RWPE1 (cell line): ENCODE measurements at places on chromosomes 7 and 10.

- no peak for DNase-seq
Measured at GRCh38 chr10:24694086-24694485, 29.6 kb downstream of the ARHGAP21 start.

DNA sequence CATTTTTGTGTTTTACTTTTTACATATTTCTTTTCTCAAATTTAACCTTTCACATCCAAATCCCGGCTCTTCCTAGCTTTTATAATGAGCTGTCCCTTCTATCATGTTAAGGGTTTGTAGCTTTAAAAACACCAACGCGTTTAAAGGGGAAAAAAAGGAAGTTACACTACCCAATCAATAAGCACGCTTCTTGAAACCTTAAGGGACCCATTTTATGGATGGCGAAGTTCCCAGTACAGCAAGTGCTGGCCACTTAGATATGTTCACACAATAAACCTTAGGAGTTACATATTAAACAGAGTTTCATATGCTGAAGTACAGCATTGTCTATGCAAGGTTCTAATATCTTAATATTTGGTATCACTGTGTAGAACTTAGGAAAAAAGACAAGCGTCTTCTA is 1.8 kb downstream of the GNG11 start:
- DNase-seq, result no peak

DNA sequence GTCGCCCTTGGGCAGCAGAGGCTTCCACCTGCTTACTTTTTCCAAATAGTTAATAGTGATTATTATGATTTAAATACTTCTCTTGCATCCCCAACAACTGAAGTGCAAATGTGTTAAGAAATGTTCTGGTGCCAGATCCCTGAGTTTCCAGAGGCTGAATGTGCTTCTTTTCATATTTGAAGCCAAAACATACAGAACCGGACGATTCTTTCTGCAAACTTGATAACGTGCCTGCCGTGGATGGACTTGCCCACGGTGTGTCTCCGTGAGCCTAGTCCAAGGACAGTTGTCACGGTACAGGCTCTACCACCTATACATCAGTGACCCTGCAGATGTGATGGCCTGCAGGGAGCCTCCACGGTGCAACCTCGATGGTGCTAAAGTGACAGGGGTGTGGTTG is 198.6 kb upstream of the LYZL2 start:
- DNase-seq, result no peak

DNA sequence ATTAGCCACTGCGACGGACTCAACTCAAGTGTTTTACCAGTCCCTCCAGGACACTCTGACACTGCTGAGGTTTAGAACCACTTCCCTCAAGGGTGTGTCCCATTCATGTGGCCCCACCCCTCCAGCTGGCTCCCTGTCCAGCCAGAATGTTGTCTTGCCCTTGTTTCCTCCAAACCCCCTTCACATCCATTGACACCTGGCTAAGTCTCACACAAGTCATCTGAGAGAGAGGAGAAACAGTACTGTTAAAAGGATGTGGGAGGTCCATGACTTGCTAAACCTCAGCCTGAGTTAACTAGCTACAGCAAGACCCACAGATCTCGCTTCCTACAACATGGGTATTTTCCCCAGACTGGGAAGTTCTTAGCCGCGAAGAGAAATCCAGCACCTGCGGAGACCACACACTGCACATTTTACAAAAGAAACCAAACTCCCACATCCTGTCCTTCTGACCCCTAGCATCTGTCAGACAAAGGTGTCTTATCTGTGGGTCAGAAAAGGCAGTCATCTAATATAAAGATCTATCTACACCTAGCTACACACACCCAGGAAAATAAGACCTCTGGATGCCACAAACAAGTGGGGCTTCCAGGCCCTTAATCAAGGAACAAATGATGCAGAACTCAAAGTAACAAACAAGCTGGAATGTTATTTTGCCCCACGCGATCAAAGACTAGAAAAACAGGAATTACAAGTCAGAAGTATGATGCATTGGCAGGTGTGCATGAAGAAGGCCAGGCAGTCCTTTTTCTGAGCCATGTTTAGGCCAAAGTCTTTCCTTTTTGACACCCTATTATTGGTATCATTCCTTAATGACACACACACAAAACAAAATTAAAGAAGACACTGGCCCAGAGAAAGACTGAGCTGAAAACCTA is 13.9 kb downstream of the OSBPL3 start:
- DNase-seq, result peak; percentile 44

- no peak for DNase-seq
Measured at GRCh38 chr10:17751781-17752445, at the start of gene TMEM236. TSS of gene TMEM236 (plus strand) at chr10:17752201. CDS start at chr10:17752296, 95 bp downstream.

GRCh38 chr10:16820421-16820820 is 3.2 kb upstream of the RSU1 start:
- no peak for DNase-seq

DNA sequence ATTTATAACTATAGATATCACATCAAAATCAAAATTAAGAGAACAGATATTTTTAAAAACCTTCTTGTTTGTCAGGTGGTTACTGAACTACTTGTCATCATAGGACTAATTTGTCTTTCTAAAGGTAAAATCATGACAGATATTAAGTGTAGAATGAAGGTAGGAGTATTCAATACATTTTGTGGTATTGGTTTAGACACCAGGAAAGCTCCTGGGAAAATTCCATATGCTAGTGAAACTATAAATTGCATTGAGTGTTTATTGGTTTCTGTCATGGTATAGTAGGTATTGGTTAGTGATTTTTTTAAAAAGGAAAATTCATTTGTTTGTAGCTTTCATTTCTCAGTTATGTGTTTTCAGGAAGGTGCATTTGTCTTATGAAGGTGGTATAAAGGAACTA is 132.7 kb downstream of the KCND2 start:
- DNase-seq, result no peak

GRCh38 chr7:151423936-151424335 is 14.1 kb upstream of the WDR86 start:
- no peak for DNase-seq

DNA sequence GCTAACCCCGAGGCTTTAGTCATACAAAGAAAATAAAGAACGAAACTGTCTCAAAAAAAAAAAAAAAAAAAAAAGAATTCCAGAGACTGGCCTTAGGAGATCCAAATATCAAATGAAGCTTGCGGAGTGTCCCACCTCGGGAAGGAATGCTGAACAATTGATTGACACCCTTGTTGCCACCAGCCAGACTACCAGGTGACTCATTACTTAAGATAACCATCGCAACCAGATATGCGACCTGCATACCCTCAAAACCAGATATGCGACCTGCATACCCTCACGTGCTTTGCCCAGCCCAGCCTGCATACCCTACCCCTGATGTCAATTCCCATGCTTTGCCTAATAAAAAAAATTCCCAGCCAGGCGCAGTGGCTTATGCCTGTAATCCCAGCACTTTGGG is 2.7 kb upstream of the PRKRIP1 start:
- DNase-seq, result no peak

DNA sequence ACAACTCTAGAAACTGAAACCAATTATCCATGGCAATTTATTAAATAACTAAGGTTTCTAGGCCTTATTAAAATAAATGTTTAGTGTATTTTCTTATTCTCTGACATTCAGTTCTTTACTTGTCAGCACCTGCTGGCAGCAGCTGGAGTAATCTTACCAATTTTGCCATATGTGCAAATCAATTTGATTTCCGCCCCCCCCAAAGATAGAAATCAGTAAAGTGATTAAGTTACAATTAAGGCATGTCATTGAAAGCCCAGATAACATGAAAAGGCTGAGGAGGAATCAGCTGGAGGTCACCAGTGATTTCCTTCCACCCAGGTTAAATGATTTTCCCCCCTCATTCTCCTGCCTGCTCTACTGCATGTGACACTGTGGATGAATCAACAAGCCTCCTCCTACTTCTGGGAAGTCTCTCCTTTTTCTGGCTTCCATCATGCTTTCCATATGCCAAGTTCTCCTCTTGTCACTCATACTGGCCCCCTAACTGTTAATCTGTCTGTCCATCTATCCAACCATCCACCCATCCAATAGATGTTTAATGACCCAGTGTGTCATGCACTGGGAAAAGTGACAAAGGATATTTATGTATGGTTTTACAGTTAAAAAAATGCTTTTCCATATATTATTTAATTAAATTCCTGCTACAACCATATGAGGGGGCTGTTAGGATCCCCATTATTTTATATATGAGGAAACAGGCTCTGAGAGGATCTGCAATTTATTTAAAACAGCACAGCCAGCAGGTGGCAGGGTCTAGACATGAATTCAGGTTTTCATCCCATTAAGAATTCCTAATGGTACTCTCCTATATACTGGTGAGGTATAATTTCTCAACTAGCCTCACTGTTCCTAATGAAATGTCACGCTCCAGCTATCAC is 116.5 kb downstream of the ATXN7L1 start:
- DNase-seq, result peak; percentile 70

DNA sequence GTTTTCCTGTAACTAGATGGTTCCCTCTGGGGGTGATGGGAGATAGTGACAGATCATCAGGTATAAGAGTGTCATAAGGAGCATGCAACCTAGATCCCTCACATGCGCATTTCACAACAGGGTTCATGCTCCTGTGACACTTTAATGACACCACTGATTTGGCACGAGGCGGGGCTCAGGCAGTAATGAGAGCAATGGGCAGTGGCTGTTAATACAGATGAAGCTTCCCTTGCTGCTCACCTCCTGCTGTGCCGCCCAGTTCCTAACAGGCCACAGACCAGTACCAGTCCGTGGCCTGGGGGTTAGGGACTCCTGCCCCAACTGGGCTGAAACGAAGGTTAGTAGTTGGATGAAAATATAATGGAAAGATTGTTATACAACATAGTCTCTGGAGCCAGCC is 201.6 kb upstream of the LRRN3 start:
- DNase-seq, result no peak

DNA sequence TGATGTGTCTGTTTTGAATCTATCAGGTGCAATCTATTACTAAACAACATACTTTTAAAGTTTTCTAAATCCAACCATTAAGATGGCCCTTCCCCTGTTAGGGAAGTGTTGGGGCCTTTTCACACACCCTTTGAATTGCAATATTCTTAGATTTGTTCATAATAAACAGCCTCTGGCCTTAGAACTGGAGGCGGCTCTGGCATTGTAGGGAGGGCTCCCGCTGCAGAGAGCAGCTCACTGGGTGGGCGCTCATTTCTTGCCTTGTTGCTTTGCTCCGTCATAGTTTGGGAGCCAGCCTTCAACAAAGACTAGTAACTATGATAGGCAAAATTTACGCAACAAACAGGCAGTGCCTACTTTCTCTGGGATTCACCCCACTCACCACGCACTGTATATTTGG is 4.2 kb upstream of the HOXA10 start:
- no peak for DNase-seq

GRCh38 chr10:97217299-97217698 is 31.5 kb upstream of the SLIT1 start:
- no peak for DNase-seq

DNA sequence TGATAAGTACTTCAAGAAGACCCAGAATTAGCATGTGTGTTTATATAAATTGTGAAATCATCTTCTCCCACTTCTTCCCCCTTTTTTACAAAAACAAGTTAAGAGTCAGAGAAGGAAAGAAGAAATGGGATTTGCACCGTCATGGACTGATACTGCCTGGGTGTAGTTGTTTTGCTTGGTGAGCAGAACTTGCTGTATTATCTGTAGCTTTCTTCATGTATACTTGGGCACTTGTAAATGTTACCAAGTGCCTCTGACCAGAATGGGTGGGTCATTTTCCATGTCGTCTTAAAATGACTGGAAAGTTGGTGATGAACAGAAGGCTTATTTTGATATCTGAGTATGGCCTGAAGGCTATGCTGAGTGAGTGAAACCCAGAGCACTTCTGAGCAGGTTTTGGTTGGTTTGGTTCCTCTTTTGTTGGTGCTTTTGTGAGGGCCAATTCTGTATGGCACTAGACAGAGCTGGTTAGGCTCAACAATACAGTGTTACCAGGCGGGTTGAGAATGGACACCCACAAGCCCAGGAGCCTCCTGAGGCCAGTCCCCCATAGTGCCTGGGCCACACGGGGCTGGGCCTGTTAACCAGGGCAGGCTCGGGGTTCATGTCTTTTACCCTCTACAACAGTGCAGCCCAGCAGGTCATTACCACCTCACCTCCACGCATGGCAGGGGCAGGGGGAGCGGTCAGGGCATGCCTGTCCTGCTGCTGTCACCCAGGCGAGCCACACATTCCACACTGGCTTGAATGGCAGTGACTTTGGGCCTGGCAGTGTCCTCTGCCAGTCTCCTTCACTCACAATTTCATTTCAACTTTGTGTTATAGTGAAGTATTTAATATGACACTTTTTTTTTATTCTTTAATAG is 115.1 kb downstream of the CCNY start:
- DNase-seq, result no peak

- DNase-seq, result no peak
Measured at GRCh38 chr7:1930381-1931065, 260.4 kb downstream of the ELFN1 start.

DNA sequence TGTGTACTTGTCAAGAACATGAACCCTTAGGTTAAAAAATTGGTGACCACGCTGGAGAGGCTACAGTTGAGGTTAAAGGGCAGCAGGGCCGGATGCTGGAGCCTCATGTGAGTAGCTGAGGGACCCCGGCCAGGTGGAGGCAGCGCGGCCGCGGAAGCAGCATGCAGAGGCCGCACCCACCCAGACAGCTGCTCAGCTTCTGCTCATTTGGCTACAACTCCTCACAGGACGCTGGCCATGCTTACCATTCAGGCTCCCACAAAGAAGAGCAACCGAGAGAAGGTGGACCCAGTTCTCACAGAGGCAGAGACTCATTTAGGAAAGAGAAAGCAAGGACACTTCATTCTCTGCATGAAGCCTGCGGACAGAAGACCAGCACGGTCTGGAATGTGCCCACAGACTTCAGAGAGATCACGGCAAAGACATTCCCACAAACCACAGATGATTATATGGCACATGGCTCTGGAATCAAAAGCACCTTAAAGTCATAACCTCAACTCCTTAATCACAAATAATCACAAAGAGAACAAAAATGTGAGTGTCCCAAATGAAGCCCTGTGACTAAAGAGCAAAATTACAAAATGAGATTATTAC is 94.4 kb downstream of the VOPP1 start:
- DNase-seq, result no peak

DNA sequence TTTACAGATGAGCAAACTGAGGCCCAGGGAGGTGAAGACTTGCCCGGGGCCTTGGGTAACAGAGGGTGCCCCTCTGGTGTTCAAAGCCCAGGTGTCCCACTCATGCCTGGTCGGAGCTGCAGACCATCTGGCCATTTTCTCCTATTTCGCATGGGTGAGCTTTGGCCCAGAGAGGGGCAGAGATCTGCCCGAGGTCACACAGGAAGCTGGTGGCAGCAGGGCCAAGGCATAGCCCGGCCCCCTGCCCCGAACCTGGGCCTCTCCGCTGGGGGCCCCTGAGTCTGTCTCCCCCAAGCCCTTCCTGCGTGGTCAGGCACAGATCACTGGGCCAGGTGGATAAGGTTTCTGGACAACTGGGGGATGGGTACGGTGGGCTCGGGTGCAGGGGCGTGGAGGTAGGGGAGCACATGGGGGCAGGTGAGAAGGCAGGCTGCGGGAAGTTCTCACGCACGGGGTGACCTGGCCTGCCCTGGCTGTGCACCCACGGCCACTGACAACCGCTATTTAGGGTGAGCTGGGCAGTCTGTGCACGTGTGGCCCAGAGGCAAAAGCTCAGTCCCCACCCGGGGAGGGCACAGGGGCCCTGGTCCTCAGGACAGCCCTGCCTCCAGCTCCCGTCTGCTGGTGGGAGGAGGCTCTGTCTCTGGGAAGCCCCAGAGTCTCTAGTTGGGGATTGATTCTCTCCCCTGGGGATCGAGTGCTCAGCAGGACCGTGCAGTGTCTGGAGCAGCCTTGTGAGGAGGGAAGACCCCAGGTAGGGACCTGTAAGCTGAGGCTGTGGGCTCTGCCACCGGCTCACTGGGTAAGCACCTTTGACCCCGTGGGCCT is 68.6 kb downstream of the UNCX start:
- DNase-seq, result no peak
